ENCODE measurements at places on chromosomes 7 and 10. TPM values are rescaled to one million over a fixed set of nuclear protein-coding genes. Genes with fewer than 3 reads are reported as not detected.
A peak's percentile ranks its signal among the peaks of the same experiment; 100 is the strongest.

- DNase-seq: no peak
Measured at GRCh38 chr10:71344154-71344925, 25.3 kb downstream of the SLC29A3 start.

DNA sequence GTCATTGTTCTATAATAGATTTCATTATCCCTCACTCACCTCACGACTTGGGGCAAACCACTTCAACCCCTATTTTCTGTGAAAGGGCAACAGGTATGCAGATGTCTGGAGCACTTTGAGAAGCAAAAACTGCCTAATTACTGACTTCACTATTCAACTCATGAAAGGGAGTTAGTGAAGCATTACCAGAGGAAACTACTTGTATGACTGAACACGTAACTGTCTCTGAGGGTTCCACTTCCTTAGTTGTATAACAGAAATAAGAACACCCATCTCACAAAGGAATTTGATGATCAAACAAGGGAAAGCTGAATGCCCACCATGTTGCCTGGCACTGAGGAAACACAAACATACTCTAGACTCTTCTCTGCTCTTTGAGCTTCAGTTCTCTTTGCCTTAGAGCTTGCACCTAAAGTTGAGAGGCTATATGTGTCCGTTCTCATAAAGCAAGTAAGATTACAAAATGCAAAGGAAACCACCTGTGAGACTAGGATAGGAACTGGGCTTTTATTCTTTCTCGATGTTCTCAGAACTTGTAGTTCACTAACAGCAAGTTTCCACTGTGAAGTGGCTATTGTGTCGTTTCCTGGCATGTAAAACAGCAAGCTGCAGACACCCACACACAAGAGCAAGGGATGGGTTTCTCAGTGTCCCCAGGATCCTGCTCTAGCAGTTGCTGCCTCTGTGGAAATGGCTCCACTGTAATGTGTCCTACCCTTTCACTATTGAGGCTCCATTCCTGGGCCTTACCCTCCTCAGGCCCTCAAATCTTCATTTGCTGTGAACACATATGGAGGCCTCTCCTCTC lies 2.6 kb downstream of the TMEM243 start:
- no peak for DNase-seq

GRCh38 chr10:5603091-5603847 lies 63.1 kb downstream of the ASB13 start:
- DNase-seq: no peak

DNA sequence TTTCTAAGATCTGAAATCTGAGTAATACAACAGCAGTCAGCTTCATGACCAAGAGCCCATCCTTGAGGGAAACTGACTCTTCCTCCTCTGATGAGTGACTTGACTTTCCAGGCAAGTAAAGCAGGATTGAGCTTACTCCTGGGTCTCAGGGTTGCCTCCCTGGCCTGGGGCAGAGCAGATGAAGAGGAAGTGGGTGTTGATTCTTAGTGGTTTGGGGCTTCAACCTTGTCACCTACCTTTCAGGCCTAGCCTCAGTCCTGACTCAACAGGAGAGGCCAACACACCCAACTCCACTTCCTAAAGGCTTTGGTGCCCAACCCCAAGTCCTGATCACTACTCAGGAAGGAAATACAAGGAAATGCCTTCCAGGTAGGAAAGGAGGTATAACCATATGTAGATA lies 54.1 kb downstream of the KCNMA1 start:
- DNase-seq: no peak

- DNase-seq: peak; percentile 35
Measured at GRCh38 chr7:149642589-149642988, 130.8 kb downstream of the ZNF467 start.

The PNLIP gene
- 0.10 TPM for polyA plus RNA-seq

DNA sequence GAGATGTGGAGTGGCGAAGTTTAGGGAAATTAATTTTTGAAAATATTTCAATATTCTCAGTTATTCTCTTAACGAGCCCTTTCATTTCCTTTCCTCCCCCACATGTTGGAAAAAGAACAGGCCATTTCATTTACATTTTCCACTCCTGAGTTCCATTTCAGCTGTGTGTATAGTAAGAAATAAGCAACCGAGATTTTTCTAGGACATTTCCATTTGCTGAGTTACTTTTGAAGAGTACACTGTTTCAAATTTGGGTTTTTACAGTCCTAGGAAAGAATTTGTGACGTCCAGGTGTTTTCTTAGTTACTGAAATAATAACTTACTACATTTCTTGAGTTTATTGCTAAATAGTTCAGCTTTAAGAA lies 1.2 kb downstream of the SEPTIN7 start:
- DNase-seq: no peak

GRCh38 chr10:43972976-43973647 lies 324.4 kb upstream of the ZNF32 start:
- no peak for DNase-seq

The SLC26A5 gene
- not detected for polyA plus RNA-seq

DNA sequence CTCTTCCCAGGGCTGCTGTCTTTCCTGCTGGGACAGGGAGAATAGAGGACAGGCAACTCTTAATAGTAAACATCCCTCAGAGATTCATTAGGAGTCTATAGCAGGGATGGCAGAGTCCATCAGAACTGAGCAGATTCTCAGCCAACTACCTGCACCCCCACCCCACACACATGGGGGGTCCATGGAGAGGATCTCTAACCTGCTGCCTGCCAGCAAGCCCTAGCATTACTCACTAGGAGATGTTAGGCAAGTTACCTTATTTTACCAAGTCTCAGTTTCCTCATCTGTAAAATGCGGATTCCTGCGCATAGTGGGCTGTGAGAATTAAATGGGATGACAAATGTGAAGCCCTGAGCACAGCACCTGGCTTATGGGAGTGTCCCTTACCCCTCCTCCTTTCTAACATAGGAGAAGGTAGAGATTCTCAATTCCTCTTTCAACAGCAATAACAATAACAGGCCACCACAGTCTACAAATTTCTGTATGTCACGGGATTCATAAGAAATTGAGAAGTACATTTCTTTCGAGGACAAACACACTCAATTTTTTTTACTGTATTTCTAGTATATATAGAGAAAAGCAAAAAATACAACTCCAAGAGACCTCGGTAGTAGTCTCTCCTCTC lies 23.8 kb upstream of the WDR11 start:
- no peak for DNase-seq

The ASIC3 gene
- 3.7 TPM for polyA plus RNA-seq

DNA sequence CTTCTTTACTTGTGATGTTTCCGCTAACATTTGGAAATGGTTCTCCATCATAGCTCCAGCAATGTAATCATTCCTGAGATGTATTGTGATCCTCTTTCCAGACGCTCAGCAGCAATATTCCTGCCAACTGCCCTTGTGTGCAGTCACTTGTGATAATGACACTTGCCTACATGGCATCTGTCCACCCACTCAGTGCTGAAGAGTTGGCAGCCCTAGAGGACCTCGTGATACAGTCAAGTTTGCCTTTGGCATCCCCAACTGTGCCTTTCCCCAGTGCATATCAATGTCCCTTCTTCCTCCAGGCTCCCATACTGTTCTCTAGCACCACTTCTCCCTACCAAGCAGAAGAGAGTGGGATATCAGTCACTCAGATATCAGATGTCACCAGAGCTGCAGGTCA lies 64.9 kb downstream of the MYOF start:
- DNase-seq: peak; percentile 82

DNA sequence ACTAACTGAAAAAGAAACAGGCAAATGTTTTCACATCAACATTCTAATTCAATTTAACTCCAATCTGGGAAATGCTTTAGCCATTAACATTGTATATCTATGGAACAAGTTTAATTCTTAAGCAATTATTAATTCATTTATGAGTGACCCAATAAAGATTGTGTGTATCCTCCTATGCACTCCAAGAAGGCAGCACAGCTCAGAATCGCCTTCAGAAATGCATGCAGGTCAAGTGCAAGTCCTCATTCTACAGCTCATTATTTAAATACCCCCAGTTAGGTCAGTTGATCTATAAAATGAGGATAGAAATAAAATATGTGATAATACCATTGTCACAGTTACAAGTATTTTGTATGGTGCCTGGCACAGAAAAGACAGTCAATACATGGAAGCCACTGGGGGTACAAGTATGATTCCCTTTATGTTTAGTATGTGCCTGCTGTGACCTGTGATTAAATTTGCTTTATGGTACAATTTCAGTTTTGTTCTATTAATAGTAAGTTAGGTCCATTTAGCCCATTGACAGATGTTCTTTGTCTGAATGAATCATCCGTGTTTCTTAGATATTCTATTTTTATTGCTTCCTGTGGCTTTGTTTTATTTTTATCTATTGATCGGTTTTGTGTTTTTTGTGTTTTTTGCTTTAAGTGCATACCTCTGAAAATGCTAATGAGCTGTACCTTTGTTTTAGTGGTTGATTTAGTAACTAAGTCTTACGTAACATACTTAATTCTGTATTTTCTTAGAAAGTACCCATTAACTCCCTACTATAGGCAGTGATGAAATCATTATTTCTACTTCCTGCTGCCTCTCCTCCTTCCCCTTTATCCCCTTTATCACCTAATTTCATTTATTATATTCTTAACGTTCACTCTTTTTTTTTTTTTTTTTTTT lies 42.8 kb downstream of the CPXM2 start:
- DNase-seq: no peak

DNA sequence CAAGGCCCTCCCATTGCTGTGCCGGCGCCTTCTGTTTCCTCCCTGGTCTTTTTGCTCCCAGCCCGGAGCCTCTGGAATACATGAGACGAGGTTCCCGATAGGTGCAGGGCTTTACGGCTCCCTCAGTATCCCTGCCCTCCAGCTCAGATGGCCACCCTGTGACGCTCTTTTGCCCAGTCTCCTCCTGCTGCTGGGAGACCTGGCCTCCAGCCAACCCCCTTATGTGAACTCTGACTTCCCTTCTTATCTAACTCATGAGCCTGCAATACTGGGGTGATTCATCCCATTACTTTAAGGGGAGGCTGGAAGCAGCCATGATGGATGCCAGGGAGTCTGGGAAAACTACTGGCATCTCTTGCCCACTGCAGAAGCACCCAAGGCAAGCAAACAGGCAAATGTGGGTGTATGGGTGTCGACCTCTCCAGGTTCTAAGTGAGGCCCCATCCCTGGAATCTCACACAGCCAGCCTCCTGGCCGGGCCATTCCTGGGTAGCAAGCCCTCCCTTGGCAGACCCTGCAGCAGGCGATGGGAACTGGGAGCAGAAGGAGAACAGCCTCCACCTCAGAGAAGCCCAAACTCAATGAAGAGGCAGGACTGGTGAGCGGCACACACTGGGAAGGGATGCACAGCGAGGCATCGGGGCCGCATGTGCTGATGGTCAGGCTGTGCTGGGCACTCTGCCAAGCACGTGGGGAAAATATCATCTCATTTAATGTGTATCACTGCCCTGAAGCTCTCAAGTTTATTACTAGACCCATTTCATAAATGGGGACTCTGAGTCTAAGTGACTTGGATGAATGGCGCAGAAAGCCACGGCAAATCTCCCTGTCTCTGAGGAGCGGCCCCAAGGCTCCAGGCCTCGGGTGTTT lies 97.5 kb downstream of the FAM53B start:
- peak; percentile 83 for DNase-seq

- no peak for DNase-seq
Measured at GRCh38 chr7:148337246-148337965, 253.2 kb upstream of the C7orf33 start.

The MKI67 gene
- 0.09 TPM for polyA plus RNA-seq

DNA sequence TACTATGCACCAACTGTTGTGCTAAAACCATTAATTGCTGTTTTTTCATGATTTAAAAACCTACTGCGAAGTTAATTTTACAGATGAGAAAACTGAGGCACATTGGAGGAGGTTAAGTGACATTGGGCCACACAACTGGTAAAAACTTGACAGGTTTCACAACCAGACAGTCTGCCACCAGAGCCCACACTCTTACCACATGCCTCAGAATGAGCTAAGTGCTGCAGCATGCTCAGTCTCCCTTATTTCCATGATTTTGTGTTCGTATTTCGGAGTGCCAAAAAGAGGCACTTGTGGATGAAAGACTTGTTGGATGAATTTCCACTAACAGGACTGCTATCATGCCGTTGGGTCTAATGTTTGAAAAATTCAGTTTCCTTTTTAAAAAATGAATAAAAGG lies 77.4 kb downstream of the PCLO start:
- no peak for DNase-seq

DNA sequence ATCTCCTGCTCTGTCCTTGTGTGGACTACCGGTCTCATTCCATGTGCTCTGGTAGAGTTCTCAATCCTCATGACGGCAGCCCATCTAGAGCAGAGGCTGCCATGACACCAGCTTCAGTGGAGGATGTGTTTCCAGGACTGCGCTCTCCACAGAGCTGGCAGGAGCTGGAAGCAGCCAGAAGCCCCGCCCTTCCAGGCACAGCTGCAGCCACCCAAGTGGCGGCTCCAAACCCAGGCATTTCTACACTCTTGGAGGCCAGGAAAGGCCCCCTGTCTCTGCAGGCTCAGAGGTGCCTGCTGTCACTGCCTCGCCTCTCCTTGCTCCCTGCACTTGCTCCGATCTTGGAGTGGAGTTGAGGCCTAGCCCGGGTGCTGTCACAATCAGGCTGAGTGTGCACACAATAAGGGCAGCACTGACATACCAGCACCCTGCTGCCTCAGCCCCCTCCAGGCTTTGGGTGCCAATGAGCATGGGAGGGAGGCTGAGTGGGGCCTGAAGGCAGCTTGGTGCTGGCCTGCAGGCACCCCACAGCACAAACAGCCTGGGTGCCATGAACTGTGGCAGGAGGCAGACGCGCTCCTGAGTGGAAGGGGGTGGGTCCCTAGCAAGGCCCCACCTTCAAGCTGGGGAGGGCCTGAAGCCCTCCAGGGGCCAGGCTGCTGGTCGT lies 122.1 kb downstream of the LRRN3 start:
- DNase-seq: no peak

The SPDYE9 gene
- not detected for polyA plus RNA-seq

GRCh38 chr10:76319661-76320060 lies 888.2 kb downstream of the LRMDA start:
- no peak for DNase-seq

DNA sequence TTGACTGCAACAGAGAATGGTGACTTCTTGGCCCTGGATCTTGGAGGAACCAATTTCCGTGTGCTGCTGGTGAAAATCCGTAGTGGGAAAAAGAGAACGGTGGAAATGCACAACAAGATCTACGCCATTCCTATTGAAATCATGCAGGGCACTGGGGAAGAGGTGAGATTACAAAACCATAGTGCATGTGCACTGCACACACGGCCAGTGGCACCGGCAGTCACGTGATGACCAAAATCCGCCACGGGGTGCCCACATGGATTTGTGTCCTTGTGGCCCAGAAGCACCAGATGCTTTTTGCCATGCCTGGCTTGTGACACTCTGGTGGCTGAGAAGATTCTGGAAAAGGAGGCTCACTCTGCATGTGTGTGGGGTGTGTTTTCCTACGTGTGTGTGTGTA lies 32.4 kb downstream of the TACR2 start:
- no peak for DNase-seq
